Activated T-cell treated with anti-CD3 and anti-CD28 coated beads for 1 hour (primary cell): ENCODE measurements at places on chromosomes 13 and 19.
A peak's percentile ranks its signal among the peaks of the same experiment; 100 is the strongest.

DNA sequence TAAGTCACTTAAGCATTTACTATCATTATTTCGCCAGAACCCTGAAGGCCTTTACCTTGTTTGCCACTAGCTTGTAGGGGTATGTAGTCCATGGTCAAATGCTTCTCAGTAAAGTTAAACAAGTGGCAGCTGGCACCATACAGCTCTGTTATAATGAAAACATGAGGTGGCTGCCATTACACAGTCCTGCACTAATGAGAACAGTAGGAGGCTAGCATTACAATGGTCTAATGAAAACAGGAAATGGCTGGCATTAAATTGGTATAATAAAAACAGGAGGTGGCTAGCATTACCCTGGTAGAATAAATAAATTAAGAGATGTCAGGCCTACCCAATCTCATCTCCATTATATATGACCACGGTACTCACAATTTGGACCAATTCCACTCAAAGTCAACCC, 107.5 kb downstream of the PCDH17 start:
- DNase-seq: no peak

GRCh38 chr13:44664308-44664707, 88.2 kb upstream of the TSC22D1 start:
- no peak for DNase-seq

GRCh38 chr19:49890349-49891311, 6.1 kb downstream of the IL4I1 start:
- DNase-seq: peak; percentile 58

GRCh38 chr19:5956728-5957127, 21.2 kb downstream of the RANBP3 start:
- no peak for DNase-seq

DNA sequence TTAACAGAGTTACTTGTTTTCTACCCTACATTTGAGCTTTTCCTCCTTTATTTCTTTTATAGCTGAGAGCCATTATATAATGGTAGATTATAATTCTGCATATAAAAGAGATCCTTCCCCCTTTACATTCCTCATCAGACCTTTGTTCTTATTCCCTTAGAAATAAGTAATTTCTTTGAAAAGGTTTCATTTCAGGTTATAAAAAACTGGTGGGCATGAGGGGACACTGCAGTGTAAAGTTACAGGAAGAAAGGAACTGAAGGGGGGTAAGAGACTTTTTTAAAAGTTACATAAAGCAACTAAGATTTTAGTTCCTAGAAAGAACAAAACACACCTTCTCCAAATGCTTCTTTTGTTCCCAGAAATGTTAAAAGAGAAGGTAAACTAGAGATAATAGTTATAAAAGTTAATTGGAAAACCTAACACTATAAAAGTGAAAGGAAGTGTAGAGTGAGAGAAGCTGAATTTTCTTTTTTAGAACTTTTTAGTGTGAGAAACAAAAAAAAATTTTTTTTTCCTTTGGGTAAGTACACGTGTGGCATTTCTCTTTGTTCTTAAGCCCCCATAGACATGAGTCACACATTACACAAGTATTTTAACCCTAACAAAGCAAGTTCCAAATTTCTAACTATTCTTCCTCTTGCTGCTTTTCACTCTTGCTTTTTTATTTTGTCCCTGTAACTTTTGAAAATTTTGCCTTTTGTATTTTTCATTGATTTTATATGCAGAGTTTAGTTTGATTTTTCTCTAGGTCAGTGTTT, 106.4 kb upstream of the MLNR start:
- no peak for DNase-seq
